ENCODE measurements at places on chromosomes 16 and 17.

DNA sequence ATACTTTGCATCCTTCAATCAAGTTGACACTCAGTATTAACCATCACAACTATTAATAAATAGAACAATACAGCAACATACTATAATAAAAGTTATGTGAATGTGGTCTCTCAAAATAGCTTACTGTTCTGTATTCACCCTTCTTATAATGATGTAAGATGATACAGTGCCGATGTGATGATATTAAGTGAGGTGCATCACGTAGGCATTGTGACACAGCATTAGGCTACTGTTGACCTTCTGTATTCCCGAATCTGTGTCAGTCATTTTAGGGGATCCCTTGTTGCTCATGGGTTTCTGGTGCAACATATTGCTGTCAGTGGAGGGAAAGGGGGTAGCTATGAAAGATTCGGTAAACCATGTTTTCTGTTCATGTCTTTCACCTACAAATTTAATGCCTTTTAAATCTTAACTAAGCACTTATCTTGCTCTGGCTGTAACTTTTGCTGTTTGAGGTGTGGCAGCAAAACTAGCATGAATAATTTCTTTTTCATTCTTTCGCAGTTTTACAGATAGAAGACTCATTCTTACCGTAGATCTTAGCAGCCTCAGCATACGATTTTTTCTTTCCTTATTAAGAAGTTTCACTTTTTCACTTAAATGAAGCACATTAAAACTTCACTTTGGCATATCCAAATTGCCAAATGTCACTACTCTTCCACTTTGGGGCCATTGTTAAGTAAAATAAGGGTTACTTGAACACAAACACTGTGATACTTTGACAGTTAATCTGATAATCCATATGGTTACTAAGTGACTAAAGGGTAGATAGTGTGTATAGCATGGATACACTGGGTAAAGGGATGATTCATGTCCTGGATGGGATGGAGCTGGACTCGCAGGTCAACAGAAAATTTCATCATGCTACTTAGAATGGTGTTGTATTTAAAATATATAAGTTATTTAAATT lies 29.6 kb downstream of the NFAT5 start:
- DNase-seq, result no peak

DNA sequence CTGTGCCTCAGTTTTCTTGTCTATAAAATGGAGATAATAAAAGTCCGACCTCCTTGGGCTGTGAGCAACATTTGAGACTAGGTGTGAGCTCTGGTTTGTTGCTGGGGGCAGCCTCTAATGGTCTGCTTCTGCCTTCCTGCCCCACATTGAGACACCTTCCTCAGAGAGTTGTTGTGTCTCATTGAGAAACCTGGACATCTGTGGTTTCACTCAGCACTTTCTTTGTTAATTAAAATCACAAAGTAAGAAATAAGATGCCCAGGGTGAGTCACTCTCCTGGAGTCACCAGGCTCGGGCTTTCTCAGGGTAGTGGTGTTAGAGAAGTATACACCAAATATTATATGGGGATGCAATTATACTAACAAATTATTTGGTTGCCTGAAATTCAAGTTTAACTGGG lies 389.2 kb upstream of the SALL1 start:
- DNase-seq, result no peak

- no peak for DNase-seq
Measured at GRCh38 chr16:28964072-28964471, 10.5 kb upstream of the SPNS1 start.

DNA sequence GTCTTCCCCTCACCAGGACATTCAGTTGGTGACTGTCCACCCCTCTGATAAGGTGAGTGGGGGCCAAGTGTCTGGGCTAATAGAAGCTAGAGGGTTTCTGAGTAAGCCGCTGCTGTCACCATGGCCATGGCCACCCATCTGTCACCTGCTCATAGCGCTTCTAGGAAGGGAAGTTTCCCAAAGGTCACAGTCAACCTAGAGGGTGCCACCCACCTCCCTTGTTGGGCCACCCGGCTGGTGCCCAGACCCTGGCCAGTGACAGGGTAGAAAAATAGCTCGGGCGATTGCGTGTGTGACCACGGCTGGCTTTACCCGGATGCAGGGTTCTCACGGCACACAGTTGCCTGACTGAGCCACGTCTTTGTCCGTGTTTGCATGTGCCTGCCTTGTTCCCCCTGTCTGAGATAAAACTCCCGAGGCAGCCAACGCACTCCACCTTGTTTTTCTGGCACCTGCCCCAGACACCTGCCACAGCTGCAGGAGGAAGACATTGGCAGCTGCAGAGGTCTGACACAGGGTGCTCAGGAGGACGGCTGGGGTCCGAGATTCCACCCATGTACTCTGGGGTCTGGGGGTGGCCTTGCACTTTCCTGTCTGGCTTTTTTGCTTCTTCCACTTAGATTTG lies 809 bp downstream of the PIRT start:
- no peak for DNase-seq

DNA sequence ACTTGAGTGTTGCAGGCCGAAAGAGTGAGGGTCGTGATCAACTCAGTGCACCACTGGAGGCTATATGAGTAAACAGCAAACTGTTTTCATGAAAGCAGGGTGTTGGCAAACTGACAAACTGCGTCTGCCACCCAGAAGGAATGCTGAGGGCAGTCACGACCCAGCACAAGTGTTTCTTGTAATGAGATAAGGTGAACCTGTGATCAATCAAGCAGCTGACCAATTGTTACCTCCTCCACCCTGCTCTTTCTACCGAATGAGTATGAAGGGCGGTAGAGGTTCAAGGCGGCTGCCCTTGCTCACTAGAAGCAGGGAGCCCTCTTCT lies 5.5 kb upstream of the SRL start:
- no peak for DNase-seq

- no peak for DNase-seq
Measured at GRCh38 chr17:50570528-50570927, 10.0 kb downstream of the CACNA1G start.

- no peak for DNase-seq
Measured at GRCh38 chr17:8264320-8264719, 15.2 kb downstream of the PFAS start.

DNA sequence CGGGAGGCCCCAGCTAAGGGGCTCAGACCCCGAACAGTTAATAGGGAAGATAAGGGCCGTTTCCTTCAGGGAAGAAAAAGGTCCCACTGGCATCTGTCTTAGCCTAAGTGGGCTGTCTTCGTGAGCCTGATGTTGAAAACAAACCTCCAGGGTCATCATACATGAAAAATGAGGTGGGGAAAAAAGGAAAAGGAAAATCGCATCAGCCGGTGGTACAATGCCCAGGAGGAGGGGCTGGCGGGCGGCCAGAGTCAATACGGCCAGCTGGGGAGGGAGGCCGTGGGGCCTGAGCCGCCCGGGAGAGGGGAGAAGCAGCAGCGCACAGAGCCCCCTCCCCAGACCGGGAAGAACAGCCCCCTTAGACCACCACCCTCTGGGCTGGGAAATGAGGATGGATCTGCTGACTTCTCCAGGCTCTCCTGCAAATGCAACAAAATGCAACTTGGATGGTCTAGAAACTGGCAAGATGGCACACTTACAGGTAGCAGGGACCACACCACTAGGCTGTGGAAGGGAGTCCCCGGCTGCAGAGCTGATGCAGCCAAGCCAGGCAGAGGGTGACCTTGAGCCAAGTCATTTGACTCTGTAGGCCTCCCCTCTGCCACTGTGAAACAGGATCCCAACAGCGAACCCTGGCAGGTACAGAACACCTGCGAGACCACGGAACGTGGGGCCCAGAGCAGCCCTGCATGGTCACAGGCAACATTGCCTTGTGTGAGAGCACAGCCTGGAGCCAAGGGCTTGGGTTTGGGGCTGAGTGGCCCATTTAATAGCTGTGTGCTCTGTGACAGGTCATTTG lies 448.5 kb downstream of the SOX9 start:
- no peak for DNase-seq

DNA sequence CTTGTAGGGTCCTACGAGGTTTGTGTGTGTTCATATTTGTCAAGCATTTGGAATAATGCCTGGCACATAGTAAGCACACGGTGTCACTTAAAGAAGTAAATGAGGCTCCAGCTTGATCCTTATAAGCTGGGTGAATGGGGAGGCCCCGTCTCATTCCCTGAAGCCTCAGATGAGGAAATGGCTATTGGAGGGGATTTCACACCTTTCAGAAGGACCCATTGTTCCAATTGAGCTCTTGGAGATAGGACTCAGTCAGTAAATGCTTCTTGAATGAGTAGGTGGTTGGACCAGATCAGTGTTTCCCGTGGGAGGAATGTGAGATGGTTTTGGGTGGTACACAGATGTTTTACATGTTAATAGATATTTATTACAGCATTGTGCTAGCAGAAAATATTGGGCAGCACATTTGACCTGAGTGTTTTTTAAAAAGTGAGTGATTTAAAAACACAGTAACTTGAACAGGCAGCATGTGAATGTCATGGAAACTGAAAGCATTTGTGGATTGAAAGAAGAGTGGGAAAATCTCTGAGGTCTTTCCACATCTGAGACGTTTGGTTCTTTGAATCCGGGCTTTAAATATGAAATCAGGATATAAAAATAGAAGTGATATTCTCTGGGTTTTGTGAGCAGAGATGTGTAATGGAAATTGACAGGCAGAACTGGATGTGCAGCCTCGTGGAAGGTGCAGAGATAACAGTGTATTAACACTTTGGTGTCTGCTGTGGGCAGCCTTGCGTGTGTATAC lies 36.4 kb upstream of the ARHGAP17 start:
- DNase-seq, result no peak

GRCh38 chr16:30669026-30669902 lies 11.0 kb downstream of the FBRS start:
- no peak for DNase-seq

GRCh38 chr16:17412221-17412620 lies 58.5 kb downstream of the XYLT1 start:
- no peak for DNase-seq

DNA sequence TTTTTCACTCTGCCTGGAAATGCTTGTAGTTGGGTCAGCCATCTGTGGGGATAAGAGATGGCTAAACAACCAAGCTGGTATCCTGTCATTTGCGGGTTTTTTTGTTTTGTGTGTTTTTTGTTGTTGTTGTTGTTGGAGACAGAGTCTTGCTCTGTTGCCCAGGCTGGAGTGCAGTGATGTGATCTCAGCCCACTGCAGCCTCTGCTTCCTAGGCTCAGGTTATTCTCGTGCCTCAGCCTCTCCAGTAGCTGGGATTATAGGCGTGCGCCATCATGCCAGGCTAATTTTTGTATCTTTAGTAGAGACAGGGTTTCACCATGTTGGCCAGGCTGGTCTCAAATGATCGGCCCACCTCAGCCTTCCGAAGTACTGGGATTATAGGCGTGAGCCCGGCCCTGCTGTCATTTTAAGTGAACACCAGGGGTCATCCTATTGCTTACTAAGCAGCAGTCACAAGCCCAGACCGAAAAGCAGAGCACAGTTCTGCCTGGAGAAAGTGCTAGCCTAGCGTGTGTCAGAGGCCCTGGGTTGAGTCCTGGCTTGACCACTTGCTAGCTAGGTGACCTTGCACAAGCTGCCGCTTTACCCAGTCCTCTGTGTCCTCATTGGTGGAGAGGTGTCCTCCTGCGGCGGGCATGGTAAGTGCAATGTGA lies 4.6 kb downstream of the SMCR8 start:
- DNase-seq, result no peak

GRCh38 chr16:79463841-79464240 lies 136.7 kb downstream of the MAF start:
- no peak for DNase-seq

DNA sequence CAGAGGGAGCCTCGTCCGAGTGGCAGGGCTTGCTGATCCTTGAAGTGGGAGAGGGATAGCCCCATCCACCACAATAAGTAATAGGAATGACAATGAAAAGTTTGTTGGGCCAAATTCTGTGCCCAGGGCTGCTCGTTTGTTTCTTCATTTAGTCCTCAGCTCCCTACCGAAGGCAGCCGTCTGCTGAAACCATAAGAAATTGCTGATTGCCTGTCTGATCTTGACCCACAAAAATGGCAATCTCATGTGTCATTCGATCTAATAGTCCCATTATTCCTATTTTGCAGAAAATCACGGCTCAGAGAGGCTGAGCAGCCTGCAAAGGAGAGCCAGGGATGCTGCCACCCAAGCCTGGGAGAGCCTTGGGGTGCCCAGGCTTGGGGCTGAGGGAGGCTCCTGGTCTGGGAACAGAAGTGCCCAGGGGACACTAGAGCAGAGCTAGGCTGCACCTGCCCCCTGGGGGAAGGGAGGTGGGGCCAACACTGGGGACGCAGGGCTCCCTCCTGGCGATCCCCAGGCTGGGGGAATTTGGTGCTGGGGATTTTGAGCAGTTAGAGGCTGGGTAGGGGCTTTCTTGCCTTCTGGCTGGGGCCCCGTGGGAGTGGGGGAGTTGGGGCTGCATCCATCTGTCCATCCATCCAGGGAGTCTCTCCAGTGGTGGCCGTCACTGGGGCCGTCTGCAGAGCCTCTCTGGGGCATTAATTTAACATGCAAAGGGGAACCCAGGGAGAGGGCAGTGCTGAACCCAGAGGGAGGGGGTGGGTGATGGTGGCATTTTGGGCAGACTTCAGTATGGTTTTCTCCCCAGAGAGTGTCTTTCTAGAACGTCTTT lies 53.5 kb downstream of the SOCS1 start:
- no peak for DNase-seq

- peak; percentile 25 for DNase-seq
Measured at GRCh38 chr17:39235555-39236449, 10.1 kb upstream of the STAC2 start.

GRCh38 chr17:62024866-62025265 lies 40.2 kb downstream of the MED13 start:
- no peak for DNase-seq

DNA sequence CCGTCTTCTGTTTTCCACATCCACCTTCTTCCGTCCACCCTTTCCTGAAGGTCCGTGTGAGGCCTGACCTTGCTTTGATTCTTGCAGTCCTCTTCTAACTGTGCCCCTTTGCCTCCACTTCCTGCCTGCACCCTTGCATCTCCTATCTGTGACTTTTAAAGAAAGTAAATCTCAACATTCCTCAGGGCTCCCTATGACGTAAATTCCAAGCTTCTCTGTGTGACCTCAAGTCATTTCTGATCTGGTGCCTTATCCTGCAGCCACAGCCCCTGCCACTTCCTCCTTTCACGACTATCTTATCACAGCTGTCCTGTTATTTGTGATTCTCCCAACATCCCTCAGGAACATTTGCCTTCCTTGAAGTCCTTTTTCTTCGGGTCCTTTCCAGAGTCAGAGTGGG lies 520.5 kb downstream of the CDH13 start:
- DNase-seq, result no peak

GRCh38 chr17:64455993-64456885 lies 7.3 kb downstream of the MILR1 start:
- DNase-seq, result no peak

DNA sequence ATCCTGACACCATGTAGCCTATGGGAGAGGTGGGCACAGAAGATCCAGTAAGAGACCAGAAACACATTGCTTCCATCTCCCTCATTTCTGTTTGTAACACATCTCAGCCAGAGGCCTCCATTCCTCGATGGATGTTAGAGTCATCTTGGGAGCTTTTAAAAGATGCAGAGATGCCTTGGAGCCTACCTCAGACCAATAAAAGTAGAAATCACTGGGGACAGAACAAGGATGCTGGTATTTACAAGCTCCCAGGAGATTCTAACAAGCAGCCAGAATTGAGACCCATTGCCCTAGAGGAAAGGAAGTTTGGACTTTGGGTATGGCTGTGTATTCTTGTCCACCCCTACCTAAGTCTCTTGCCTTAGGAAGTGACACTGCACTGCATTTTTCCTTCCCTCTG lies 40.8 kb downstream of the HS3ST3A1 start:
- DNase-seq, result no peak
